ENCODE measurements at places on chromosomes 4 and X. TPM values are rescaled to one million over a fixed set of nuclear protein-coding genes. Genes with fewer than 3 reads are reported as not detected.

GRCh38 chrX:57587607-57588006 lies 4.2 kb upstream of the ZXDB start:
- DNase-seq: no peak

GRCh38 chrX:40349251-40349650 lies 231.5 kb upstream of the ATP6AP2 start:
- DNase-seq: no peak

GRCh38 chrX:148290931-148291330 lies 209.5 kb upstream of the AFF2 start:
- DNase-seq: peak; percentile 65

DNA sequence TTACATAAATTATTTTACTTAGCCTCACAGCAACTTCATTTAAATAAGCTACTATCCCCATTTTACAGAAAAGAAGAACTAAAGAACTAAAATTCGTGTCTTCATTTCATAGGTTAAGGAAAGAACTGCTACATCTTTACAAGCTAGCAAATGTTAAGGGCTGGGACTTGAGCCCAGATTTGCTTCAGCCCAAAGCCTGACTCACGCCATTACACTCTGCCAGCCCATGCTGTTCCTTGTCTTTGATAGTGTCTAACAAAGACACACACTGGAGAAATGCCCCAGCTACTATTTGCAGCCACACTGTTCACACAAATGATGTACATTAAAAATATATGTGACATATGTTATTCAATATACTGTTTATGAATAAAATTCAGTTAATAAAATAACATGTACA lies 29.0 kb upstream of the ERVMER34-1 start:
- no peak for DNase-seq

Gene MAP7D3
- 17.2 TPM for total RNA-seq

- no peak for DNase-seq
Observed at GRCh38 chr4:130563889-130564418, 1468.0 kb downstream of the C4orf33 start.

Measured in dermis blood vessel endothelial cell (primary cell).